ENCODE measurements at places on chromosomes 16 and 17.

GRCh38 chr16:28534542-28535373, 4.0 kb downstream of the NUPR1 start:
- H3K27me3 ChIP-seq = no peaks in the 10 kb centered on the region
- H3K4me1 ChIP-seq = no peaks in the 10 kb centered on the region
- no peak overlapping the region for H3K27ac ChIP-seq

- no peak overlapping the region for H3K27ac ChIP-seq
- no peaks in the 10 kb centered on the region for H3K36me3 ChIP-seq
- H3K4me1 ChIP-seq = no peaks in the 10 kb centered on the region
- no peaks in the 10 kb centered on the region for H3K27me3 ChIP-seq
- no peak overlapping the region for H3K4me3 ChIP-seq
- DNase-seq = no peak
Measured at GRCh38 chr17:30565073-30565935, 88.1 kb downstream of the GOSR1 start.

DNA sequence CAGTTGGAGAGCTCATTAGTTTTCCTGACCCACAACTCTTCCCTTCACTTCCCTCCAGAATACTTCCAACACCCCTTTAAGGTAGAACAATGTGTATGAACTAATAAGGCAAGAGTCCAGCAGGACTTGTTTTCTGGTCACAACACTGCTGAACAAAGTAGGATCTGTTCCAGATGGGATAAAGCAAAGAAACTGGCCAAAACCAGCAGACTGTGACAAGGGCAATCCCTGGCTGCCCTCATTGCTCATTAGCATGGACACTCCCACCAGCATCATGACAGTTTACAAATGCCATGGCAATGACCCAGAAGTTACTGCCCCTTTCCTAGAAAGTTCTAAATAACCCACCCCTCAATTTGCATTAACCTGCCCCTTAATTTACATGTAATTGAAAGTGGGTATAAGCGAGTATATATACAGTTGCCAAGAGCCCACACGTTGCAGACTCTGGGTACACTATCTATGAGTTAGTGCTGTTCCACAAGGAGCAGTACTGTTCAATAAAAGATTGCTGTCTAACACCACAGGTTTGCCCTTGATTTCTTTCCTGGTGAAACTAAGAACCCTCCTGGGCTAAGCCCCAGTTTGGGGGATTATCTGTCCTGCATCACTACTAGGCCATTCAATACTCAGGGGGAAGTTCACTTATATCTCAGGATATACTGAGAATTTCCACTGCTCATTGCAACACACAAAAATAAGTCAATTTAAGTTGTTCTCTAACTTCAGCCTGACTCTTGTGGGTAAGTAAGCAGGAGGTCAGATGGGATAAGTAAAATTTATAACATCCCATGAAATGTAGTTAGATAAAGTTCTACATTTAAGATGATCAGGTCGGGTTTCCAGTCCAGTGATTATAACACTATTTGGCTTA, 82.3 kb downstream of the SSH2 start:
- no peaks in the 10 kb centered on the region for H3K36me3 ChIP-seq
- no peaks in the 10 kb centered on the region for H3K27me3 ChIP-seq
- H3K4me3 ChIP-seq = no peak overlapping the region
- peaks cover 33% of the 10 kb centered on the region for H3K4me1 ChIP-seq

DNA sequence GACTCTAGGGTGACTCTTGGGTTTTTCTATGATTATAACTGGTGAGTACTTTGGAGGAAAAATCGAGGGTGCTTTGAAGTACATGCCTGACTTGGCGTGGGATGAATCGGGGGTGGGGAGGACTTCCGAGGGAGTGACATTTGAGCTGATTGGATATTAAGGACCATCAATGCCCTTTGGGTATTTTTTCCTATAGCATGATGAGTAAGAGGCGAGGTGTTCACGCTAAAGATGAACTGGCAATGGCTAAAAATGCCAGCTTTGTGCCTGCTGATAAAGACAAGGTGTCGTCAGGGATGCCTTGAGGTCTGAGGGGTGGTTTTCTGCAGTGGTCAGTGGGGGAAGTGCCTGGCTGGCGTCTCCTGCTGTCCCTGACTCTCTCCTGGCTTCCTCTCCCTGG, 25.3 kb downstream of the USP43 start:
- no peaks in the 10 kb centered on the region for H3K36me3 ChIP-seq
- no peak overlapping the region for H3K4me3 ChIP-seq
- H3K4me1 ChIP-seq = peaks cover 10% of the 10 kb centered on the region
- peaks cover 5% of the 10 kb centered on the region for H3K27me3 ChIP-seq
- H3K27ac ChIP-seq = peak overlapping the region; percentile 97

All from neural crest cell (in vitro differentiated cells).